ENCODE measurements at places on chromosomes 7 and 10.

DNA sequence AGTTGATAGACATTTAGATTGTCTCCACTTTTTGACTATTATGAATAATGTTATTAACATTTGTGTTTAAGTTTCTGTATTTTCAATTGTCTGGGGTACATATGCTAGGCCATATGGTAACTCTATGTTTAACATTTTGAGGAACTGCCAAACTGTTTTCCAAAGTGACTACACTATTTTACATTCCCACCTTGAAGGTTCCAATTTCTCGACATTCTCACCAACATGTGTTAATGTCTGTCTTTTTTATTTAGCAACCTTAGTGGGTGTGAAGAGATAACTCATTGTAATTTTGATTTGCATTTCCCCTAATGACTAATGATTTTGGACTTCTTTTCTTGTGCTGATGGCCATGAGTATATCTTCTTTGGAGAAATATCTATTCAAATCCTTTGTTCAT, 832.4 kb downstream of the DNAJB9 start:
- DNase-seq: no peak

DNA sequence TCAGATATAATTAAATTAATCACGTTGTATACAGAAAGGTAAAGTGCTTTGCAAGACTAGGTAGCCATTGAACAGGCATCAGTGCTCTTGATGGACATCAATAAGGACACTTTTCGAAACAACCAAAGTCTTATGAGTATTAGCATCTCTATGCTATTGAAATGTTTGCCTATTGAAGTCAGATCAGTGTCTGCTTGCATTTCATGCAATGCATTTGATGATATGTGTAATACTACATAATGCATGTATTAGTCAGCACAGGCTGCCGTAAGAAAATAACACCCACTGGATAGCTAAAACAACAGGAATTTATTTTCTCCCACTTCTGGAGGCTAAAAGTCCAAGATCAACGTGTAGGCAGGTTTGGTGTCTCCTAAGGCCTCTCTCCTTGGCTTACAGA, 209.3 kb upstream of the PLXDC2 start:
- DNase-seq: no peak

DNA sequence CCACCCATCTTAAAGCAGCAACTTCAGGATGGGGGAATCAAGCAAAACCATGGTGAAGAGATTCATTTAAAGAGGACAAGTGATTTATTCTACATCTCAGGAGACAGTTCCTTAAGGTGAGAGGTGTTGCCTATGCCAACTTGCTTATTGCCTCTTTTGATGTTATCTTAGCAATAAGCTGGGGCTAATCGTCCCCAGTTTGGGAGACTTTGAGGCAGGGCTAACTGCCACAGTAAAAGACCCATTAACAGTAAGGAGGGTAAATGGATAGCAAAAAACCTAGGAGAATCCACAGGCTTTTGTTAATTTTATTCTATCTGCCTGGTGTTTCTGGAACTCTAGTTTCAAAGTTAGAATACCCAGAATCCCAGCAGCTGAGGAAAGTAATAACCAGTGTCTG, 22.1 kb upstream of the HERPUD2 start:
- no peak for DNase-seq

DNA sequence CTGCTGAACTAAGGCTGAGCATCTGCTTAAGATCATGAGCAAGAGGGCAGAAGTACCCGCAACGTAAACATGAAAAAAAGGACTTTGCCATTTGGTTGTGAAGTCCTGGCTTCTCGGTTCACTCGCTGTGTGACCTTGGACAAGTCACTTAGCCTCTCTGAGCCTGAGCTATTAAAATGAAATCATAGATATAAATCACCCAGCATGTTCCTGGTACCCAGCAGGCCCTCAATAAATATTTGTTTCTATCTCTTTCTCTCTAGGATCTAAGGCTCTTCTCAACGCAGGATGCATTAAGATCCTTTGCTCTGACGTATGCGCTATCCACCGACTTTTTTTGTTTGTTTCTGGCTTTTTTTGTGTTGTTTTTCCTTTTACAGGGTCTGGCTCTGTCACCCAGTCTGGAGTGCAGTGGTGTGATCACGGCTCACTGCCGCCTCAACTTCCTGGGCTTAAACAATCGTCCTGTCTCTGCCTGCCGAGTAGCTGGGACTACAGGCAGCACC, 6.7 kb downstream of the HIP1 start:
- no peak for DNase-seq

DNA sequence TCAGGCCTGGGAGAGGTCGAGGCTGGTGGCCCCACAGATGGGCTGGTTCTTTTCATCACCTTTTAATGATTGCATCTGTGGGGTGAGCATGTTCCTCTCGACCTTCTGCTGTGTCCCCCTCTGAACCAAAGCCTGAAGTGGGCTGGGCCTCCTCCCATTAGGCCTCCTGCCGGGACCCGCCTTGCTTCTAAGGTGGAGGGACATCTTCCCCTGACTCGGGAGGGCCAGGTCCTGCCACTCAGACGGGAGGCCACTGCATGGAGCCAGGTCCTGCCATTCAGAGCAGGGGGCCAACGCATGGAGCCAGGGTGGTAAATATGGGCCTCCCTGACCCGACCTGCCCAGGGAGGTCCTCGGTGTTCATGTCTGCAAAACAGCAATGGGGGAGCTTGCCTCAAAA, 188.4 kb downstream of the EBF3 start:
- DNase-seq: no peak

GRCh38 chr10:114458955-114459354, 54.7 kb upstream of the AFAP1L2 start:
- peak; percentile 17 for DNase-seq

DNA sequence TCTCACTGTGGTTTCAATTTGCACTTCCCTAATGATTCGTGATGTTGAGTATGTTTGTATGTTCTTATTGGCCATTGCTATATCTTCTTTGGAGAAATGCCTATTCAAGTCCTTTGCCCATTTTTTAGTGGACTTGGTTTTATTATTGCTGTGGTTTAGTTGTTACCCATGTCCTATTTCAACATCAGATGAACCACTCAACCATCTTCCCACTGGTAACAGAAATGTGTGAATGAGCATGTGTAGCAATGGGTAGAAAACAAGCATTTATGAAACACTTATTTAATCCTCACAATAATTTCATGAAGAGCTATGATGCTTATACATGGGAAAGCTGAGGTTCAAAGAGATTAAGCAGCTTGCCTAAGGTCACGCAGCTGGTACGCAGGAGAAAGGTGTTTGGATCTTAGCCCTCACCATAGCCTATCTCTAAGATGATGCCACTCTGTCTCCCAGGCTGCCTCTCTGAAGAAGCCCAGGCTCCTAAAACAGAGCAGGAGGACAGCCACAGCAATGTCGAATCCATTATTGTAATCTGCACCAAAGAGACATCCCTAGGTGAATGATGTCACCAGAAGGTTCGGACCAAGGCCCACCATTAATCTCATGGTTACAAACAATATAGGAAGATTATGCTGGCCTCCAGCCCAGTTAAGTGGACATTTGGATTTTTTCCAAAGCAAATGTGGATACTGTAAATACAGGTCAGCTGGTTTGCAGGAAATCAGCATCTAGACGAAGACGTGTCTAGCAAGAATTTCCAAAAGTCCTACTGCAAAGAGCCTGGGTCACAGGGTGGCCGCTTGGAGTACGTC, 447.6 kb upstream of the ZMIZ1 start:
- DNase-seq: no peak

DNA sequence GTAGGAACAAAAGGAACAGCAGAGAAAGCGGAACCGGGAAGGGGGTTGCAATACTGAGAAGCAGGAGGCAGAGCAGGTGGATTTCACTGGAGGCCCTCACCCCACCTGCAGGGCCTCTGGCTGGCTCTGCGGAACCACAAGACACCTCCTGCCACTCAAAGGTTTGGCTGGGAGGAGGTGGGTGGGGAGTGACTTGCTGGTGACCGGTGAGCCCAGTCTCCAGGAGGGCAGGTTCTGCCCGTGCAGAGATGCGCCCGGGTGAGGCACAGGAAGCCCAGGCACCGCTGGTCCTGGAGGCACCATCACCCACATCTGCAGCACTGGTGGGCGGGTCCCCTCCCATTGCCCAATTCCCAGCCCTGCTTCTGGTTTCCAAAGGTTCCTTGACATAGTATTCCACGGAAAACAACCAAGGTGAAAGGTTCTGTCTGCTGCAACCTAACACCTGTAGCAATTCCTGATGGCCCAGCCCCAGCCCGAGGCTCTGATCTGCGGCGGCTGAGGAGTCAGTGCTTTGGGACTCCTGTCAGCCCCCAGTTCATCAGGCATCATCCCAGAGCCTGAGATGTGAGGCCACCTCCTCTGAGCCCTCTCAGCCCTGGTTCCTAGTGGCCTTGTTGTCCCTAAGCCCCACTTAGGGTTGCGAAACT, 64.4 kb downstream of the CALML3 start:
- no peak for DNase-seq
